Effector CD8-positive, alpha-beta T cell (primary cell): ENCODE measurements at places on chromosomes 2 and 18.

GRCh38 chr2:98869272-98869641 lies 66.8 kb downstream of the CRACDL start:
- no peak for DNase-seq

DNA sequence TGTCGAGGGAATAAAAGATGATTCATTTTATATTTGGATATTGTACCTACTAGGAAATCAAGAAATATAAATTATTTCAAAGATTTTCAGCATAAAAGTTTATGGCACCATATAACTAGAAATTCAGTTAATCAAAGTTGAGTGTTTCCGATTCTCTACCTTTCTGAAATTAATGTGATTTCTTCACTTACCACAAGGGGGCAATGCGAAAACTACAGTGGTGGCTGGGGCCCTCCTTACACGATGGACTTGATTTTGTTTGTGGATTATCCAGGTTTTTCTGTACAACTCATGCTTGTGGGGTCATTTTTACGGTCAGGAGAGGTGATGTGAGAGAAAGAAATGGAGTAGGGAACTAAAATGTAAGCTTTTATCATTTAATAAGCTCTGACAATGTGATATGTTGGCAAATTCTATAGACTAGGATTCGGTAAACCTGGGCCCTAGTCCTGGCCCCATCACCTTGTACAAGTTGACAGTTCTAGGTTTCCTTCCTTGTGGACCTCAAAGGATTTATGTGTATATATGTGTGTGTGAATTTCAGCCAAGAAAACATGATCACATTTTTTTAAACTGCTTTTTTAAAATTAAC lies 47.6 kb downstream of the G6PC2 start:
- DNase-seq: no peak

DNA sequence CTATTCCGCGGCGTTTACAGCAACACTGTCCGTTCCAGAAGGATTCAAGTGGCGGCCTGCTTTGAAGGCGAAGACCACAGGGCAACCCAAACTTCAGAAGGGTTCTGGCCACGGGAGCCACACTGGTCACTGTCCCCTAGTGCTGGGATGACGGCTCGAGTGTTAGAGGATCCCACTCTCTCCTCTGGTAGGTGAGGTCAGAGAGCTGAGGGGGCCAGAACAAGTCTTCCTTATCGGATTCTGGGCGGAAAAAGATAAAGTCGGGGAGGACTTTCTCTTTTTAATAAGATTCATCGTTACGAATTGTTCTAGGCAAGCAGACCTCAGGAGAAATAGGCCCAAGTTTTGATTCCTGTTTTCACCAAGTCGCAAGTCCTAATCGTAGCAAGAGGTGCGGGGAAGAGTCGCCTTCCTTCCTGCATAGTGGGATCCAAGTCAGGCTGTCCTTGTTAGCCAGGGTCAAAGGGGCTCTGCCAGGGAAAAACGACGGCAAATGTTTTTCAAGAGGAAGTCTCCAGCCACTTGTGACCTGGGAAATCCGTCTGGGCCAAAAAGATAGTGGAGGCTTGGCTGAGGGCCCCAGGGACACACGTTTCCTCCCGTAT lies 864 bp upstream of the MYL12A start:
- DNase-seq: no peak

GRCh38 chr2:238821391-238821790 lies 26.5 kb upstream of the TWIST2 start:
- DNase-seq: no peak

DNA sequence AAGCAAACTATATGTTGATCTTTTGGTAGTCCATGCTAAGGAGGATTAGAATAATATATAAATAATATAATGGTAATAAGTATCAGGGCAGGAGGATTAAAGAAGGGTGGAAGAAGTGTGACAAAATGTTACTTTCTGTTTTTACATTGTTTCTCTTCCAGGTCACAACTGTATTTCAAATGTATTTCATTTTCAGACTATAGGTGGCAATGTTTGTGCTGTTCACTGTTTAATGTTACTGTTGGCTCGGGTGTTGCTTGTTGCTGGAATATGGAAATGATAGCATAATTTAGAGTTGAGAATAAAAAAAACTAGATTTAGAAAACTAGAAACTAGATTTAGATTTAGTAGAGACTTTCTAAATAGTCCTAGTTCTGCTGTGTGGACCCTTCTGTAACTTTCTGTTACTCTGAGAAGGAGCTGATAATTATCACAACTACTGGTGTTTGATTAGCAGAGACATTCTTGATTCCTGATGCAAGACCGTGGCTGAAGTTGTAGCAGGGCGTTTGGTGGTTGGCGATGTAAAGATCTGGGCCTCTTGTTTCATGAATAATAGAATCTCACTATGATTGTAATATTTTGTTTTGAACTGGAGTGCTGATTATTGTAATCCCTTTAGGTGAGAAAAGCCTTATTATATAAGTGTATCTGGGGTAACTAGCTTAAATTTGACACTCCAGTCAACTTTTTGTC lies 7.9 kb downstream of the NEDD4L start:
- no peak for DNase-seq

DNA sequence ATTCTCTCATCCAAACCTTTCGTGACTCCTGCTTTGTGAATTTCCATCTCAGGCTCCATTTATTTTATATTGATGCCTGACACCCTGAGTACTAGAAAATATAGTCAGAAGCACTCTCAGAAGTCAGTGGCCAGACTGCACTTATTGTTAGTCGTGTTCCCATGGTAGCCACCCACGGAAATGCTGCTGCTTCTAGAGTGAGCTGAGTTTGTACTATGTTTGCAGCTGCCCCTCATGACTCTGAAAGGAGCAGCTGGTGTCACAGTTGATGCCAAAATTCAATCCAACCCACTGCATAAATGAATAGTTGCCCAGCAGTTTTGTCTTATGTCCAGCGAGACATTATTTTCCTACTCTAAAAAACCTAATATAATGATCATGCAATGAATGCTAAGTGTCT lies 265.2 kb upstream of the SPHKAP start:
- DNase-seq: no peak

- DNase-seq: no peak
These were observed 117.3 kb downstream of the DPP4 start for GRCh38 chr2:161956738-161957137.

GRCh38 chr2:170339750-170340692 lies 162.1 kb downstream of the MYO3B start:
- DNase-seq: no peak

- DNase-seq: no peak
These were observed 48.7 kb downstream of the TNS1 start for GRCh38 chr2:217954051-217954450.

DNA sequence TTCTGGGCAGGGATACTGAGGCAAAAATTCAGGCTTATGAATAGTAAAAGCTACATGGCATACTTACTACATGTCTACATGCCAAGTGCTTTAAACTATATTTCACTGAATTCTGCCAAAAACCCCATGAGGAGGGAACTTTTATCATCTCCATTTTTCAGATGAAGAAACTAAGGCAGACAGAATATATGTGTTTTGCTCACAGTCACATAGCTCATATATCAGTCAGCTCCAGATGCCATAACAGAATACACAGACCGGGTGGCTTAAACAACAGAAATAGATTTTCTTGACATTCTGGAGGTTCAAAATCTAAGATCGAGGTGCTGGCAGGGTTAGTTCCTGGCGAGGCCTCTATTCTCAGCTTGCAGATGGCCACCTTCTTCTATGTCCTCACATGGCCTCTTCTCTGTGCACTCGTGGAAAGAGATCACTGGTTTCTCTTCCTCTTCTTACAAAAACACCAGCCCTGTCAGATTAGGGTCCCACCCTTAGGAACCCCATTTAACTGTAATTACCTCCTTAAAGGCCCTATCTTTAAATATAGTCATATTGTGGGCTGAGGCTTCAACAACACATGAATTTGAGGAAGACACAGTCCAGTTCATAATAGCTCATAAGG lies 27.1 kb upstream of the CREB1 start:
- DNase-seq: no peak

DNA sequence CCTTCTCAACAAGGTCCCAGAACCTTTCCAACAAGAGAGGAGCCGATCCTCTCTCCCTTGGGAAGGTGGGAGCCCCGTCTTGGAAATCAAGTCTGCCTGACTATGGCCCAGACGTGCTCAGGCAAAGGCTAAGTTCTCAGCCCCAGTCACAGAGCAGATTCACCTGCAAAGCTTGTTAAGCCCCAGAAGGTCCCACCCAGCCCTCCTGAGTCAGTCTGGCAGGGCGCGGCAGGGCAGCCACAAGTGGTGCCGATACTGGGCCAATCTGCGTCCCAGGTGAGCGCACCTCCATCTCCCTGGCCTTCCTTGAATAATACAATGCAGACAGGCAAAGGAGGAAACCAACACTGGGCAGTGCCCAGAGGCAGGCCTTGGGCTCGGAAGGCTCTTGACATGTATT lies 15.0 kb downstream of the CRACDL start:
- no peak for DNase-seq

- DNase-seq: no peak
These were observed 78.1 kb upstream of the YWHAQ start for GRCh38 chr2:9708683-9709538.

DNA sequence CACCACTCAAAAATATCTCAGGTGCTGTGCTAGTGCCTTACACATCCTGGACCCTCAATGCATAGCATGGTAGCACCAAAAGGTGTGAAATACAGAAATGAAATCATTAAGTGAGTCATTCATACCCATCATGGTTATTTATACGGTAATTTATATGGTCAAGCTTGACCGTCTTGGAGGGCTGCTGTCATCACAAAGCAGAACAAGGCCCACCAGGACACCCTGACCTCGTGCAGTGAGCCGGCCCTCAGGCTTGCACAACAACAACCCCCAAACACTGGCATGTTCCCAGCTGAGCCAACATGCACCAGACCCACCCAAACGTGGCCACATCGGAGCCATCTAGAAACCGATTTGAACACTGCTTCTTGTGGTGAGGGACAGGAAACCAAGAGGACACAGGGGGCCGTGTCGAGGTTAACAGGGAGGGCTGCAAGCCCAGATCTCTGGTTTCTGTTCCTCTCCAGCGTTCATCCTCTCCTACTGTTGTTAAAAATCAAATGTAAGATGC lies 378.5 kb upstream of the ID2 start:
- DNase-seq: peak; percentile 28

- DNase-seq: peak; percentile 66
These were observed 997 bp upstream of the TGIF1 start for GRCh38 chr18:3448838-3449511.

- DNase-seq: no peak
These were observed 60.5 kb downstream of the TMEM185B start for GRCh38 chr2:120162716-120163115.

- DNase-seq: no peak
These were observed 73.2 kb downstream of the CYBRD1 start for GRCh38 chr2:171595456-171595855.

DNA sequence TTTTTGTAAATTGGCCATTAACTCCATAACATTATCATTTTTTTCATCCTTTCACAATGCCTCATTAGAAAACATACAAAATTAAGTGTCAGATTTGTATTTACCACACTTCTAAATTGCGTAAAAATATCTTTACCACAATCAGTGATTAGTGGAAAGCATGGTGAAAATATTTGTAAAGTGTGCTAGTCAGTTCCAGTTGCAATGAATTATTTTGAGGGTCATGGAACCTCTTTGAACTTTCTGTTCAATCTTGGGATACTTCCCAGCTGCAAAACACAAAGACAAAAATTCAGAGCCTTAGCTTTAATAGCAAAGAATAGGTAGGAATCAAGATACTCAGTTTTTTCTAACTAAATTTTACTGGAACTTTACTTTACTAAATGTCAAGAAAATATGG lies 4.0 kb upstream of the COL3A1 start:
- no peak for DNase-seq

DNA sequence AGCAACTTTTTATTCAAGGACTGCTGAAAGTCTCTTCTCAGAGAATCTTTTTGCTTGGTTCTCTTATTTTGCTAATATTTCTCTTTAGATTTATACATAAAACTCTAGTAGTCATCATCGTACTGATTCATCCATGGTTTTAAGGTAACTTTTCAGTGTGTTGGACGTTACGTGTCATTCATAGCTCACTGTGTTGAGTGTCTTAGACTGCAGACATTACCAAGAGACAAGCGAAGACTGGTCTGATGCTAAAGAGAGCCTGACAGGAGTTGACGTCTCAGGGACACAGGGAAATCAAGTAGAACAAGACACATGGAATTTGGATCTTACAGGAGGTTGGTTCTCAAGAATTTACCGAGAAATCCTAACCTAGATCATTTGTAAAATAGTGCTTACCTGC lies 25.5 kb downstream of the RBM44 start:
- DNase-seq: no peak

- no peak for DNase-seq
These were observed 138.6 kb downstream of the MAP3K20 start for GRCh38 chr2:173214213-173214612.

GRCh38 chr2:73289304-73289703 lies 4.0 kb downstream of the EGR4 start:
- DNase-seq: no peak

GRCh38 chr2:29619689-29620088 lies 301.7 kb downstream of the ALK start:
- no peak for DNase-seq

GRCh38 chr2:55877087-55877436 lies 46.5 kb downstream of the EFEMP1 start:
- DNase-seq: no peak

GRCh38 chr2:215137741-215138340 lies 585 bp downstream of the ABCA12 start:
- DNase-seq: no peak

- no peak for DNase-seq
These were observed 392.4 kb downstream of the TXNL1 start for GRCh38 chr18:56245866-56246580.

- DNase-seq: no peak
These were observed 256.7 kb upstream of the RBBP8 start for GRCh38 chr18:22676423-22676822.

GRCh38 chr2:189210250-189211087 lies 30.9 kb upstream of the COL5A2 start:
- DNase-seq: no peak

DNA sequence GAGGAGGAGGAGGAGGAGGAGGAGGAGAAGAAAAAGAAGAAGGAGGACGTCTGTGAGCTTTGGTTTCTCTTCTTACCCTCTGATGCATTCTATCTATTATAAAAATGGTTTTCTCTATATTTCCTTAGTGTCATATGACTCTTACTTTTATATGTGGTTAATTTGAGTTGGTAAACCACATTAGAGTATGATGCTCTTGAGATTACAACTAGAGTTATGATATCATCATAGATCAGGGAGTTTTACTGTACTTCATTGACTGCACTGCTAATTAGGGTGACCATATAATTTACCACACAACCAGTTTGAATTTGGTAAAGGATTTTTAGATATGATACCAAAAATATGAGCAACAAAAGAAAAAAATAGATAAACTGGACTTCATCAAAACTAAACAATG lies 166.4 kb downstream of the ZNF385B start:
- no peak for DNase-seq
